Cardiac fibroblast (primary cell): ENCODE measurements at places on chromosomes 7 and 10.
A peak's percentile ranks its signal among the peaks of the same experiment; 100 is the strongest.

DNA sequence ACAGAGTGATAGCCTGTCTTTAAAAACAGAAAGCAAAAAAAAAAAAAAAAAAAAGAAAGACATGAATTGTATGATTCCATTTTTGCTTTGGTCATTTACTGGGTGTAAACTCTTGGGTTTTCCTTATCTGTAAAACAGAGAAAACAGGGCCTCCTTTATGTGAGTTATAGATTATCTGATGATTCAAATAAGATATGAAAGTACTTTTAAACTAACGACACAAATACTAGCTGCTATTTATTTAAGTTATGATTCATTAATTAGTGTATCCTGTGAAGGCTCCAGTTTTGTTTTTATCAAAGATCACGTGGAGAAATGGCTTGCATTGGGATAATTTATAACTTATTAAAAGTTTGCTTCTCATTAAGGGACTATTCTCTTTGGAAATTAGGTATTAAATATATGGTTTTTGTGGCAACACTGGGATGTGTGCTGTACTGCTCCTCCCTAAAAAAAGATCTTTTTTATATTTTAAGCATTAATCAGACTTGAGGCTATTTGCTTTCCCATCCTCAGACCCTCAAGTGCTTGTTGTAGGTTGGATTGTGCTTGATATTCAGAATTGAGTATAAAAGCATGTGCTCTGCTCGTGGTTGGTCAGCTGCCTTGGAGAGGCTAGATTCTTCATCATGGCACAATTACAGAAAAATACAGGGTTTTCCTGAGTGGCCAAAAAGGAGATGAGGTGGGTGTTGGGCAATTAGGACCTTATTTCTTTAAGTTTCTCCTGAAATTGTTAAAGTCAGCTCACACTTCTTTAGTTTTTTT is 39.9 kb downstream of the NRG3 start:
- no peak for DNase-seq

GRCh38 chr10:85666102-85666501 is 700.5 kb downstream of the GRID1 start:
- no peak for DNase-seq

- no peak for DNase-seq
Observed at GRCh38 chr7:81248420-81248819, 329.6 kb upstream of the SEMA3C start.

DNA sequence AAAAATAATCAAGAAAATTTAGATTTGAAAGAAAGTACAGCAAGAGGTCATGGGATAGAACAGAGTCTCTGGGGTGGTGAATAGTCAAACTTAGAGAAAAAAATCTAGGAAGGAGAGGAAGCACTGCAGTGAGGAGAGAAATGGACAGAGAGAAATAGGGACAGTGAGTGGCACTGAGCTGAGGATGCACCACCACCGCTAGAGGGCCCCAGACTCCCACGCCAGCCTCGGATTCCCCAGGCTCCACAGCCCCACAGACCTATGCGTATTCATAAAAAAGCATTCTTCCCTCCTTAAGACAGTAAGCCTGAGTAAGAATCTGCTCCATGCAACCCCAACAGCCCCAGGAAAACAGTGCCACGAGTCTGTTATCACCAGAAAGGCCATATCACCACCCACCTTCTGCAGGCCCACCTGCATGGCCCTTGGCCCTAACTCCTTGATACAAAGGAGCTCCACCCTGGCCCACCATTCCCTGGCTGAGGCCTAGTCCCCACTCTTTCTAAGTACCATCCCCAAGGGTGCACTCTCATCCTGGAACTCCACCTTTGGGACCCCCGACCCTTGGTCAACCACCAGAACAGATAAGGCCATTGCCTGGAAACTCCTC is 91.0 kb downstream of the ALOX5 start:
- DNase-seq = peak; percentile 77

DNA sequence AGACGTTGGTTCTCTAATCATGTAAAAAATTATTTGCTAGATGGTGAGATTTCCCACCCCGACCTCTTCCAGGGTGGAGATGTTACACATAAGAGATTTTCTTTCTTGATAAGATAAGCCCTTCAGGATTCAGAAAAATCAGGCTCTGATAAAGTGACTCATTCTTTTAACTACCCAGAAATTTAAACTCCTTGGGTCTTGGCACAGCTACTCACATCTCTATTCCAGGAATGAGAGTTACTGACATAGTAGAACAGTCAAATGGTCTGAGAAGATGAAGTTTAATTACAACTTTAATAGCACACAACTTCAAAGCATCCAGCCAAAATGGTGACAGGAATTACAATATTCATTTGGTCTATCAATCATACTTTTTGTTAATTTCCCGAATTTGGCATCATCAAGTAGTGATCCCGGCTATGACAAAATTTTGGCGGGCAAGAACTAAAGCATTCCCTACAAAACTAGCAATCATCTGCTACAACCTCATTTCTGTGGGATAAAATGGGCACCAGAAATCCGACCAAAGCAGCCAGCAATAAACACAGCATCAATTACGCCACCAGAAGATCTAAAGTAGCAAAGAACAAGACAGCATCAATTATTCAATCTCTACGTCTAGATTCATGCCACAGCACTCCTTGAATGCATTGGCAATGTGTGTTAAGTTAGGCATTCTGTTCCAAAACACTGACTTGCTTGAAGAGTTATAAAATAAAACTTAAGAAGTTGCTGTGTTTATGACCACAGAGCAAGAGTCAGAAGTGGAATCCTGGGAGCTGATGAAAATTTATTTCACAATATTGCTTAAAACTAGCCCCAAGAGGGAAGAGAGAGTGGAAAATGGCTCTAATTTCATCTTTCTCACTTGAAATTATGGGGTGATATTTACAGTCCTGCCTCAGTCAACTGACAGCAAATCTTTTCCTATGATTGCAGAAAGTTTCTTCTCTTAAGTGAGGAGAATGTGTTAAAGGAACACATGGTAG is 565.7 kb upstream of the ANKRD30A start:
- DNase-seq = no peak

DNA sequence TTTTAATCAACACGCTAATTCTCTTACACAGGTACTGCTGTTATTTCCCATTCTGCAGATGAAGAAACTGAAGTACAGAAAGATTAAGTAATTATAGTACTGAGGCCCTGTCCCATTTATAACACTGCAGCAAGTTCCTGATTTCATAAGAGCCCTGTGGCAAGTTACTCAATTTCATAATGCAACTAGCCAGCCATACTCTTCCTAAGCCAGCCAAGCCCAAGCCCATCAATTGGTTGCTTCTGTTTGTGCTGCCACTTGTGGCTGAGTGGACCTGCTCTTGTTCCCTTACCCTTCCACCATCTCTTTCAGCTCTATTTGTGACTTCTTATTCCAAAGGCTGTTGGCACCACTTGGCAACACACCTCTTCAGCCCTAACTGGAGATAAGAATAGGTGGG is 19.7 kb upstream of the PRPF18 start:
- peak; percentile 22 for DNase-seq

- DNase-seq = no peak
Observed at GRCh38 chr10:70604106-70604505, 1.6 kb upstream of the PRF1 start.

DNA sequence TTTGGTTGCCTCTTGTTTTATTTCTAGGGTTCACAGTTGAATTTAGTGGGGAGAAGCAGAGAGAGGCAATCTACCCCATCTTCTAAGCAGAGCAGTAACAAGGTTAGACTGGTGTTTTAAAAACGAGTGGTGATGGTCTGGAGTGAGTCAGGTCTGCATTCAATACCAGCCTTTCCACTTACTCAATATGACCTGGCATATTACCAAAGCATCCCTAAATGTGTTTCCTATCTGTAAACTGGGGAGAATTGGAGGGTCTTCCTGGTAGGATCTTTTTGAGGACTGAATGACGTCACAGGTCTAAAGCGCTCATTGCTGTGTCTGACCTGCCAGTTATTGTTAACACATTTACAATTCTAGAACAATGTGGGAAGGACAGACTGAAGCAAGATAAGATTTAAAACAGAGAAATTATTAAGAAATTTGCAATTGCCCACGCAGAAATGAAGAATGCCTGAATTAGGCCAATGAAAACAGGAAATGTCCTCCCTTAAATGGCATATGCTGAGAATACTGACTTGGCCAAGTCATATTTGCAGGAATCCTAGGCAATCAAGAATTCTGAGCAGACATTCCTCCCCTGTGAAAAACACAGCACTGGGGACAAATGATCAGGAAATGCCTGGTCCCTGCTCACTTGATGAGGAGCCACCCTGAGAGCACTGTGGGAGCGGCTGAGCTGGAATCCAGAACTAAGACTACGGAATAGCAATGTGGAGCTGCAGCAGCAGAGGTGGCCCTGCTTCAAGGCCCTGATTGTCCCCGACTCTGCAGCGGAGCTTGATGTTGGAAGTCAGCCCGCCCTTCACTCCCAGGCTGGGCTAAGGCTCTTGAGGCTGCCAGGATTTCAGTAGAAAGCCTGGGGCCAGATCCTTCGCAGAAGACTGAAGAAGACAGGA is 184.5 kb upstream of the CXCL12 start:
- peak; percentile 97 for DNase-seq

DNA sequence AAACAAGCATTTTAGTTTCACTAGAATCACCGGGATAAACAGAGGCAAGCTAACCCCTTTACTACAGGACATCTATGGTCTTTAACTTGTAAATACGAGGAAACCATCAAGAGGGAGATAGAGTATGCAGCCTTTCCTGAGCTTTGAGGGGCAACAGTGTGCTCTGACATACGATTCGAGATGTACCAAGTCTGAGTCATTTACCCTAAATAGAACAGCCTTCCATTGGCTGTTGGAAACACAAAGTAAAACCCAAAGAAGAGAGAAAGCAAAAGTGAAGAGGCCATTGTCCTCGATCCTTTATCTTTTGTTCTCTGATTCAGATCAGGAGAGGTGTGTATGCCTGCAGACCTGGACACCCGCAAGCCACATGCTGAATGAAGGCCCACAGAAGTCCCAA is 289.5 kb downstream of the KCNMA1 start:
- DNase-seq = peak; percentile 47

DNA sequence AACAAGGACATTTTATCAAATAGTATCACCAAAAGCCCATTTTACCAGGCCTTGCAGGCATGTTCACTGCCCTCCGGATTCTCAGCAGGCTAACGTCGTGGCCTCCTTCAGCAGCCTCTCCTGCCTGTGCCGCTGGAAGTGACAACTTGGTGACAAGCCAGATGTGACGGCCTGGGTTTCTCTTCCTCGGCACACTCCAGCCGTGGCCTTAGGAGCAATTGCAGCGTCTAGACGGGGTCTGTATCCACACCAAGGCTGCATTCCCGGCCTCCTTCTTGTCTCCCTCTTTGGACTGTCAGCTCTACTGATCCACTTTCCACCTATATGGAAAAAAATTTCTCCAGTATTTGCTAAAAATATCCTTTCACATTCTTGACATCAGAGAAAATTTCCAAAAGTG is 145.3 kb upstream of the MGMT start:
- DNase-seq = no peak

GRCh38 chr10:11680496-11680895 is 61.7 kb upstream of the ECHDC3 start:
- no peak for DNase-seq

DNA sequence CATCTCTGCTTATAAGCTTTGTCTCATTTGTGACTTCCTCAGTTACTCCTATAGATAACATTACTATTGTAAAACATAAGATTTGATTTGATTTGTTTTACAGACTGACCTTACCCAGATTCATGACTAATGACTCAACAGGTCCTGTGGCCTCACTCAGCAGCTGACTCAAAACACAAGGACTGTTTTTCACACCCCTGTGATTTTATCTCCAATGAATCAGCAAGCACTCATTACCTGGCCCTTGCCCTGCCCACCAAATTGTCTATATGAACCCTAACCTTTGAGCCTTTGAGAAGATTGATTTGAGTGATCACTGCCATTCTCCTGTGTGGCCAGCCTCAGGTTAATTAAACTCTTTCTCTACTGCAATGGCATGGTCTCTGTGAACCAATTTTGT is 1064.6 kb upstream of the LRRTM3 start:
- DNase-seq = peak; percentile 4

DNA sequence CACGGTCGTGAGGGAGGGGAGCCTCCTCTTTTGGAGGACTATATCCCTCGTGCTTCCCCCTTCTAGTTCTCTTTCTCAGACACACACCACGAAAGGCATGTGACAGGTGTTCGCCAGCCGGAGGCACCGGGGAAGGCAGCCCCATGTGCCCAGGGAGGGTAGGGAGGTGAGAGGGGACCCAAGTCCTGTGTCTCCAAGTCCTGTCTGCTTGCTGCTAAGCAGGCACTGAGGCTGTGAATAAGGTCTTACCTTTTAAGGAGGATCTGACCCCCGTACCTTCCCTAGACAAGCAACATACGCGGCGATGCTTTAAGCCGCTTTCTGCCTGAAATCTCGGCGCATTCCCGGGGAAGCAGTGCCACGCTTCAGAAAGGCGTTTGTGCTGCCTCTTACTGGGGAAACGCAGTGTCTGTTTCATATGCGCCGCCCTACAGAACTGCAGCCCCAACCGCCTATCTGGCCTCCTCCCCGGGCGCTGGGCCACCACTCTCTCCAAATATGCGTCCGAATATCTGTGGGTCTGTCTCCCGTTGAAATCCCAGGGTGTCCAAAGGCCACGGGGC is 770 bp downstream of the PLXNA4 start:
- DNase-seq = peak; percentile 76

GRCh38 chr7:132362059-132362458 is 214.2 kb downstream of the PLXNA4 start:
- no peak for DNase-seq

DNA sequence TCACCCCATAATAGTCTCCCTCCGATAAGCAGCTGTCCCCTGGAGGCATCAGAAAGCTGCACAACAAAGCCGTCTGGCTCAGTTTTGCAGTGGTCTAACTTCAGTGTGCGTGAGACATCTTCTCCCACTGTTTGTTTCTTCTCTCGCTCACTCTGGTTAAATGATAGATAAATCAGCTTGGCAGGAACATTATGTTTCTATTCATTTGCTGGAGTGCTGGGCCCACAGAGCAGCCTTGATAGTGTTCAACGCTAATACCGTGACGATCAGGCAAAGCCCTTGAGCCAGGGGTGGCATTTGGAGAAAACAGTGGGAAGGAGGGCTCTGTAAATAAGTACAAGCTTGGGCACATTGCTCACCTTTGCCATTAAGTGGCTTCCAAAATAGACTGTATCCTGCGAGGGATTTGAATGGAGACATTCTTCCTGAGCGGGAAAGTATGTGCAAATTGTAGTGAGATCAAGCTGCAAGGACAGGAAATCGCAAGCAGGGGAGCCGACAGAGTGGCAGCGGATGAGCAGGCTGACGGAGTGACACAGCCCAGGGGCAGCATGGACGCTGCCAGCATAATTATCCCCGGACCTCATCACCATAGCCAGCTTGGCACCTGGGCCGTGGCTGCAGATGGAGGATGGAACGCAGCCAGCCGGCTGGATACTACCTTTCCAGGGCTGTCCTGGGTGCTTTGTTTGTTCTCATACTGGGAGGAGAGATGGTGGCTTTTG is 256.8 kb upstream of the FZD8 start:
- no peak for DNase-seq
